ENCODE measurements at places on chromosomes 7 and 10. TPM values are rescaled to one million over a fixed set of nuclear protein-coding genes. Genes with fewer than 3 reads are reported as not detected.

The TMEM184A gene
- 8.6 TPM for total RNA-seq

The HDAC9 gene
- 3.6 TPM for total RNA-seq

The CPEB3 gene
- 2.3 TPM for total RNA-seq

The HPS6 gene
- 15.6 TPM for total RNA-seq

The THAP5 gene
- total RNA-seq = 21.4 TPM

The SORBS1 gene
- 30.7 TPM for total RNA-seq

The PRKCQ gene
- total RNA-seq = 6.1 TPM

DNA sequence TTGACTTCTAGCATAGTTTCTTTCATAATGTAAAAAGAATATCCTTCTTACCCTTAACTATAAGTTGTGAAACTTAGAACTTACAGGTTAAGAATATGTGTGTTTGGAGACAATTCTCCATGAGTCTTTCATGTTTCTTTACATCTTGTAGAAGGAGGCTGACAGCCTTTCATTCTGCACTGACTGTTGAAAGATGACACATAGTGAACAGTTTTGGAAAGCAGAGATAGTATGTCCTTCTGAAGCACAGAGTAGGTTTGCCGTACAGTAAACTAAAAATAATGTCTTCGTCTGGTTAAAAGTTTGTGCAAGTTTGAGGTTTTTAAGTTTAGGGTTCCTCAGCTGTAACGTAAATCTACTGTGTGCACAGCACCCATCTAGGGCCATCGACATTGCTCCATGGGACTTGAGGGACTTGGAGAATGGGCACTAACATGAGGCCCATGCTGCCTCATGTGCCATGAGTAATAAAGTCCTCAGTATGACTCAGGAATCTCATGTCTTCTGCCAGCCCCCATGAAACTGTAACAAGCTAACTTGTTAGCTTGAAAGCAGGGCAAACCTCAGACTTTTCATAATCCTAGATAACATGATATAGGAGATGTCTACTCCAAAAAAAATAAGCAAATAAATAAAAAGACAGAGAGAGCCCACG lies 24.5 kb upstream of the ELAPOR2 start:
- DNase-seq = no peak

DNA sequence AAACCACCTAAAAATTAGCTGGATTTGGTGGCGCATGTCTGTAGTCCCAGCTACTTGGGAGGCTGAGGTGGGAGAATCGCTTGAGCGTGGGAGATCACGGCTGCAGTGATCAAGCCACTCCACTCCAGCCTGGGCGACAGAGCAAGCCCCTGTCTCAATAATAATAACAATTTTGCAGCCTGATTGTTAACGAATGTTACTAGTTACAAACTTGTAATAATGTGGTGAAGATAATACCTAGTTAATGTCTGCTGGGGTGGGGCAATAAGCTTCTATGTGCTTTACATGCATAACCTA lies 1.2 kb upstream of the ATAD1 start:
- no peak for DNase-seq

DNA sequence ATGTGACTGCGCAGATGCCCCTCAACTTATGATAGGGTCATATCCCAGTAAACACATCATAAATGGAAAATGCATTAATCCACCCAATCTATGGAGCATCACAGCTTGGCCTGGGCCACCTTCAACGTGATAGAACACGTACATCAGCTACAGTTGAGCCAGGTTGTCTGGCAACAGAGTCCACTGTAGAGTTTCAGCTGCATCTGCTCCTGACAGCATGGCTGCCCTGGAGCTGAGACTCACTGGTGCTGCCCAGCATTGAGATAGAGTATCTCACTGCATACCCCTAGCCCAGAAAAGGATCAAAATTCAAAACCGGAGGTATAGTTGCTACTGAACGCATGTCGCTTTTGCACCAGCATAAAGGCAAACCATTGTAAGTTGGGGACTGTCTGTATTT lies 437.7 kb upstream of the MKI67 start:
- DNase-seq = no peak

DNA sequence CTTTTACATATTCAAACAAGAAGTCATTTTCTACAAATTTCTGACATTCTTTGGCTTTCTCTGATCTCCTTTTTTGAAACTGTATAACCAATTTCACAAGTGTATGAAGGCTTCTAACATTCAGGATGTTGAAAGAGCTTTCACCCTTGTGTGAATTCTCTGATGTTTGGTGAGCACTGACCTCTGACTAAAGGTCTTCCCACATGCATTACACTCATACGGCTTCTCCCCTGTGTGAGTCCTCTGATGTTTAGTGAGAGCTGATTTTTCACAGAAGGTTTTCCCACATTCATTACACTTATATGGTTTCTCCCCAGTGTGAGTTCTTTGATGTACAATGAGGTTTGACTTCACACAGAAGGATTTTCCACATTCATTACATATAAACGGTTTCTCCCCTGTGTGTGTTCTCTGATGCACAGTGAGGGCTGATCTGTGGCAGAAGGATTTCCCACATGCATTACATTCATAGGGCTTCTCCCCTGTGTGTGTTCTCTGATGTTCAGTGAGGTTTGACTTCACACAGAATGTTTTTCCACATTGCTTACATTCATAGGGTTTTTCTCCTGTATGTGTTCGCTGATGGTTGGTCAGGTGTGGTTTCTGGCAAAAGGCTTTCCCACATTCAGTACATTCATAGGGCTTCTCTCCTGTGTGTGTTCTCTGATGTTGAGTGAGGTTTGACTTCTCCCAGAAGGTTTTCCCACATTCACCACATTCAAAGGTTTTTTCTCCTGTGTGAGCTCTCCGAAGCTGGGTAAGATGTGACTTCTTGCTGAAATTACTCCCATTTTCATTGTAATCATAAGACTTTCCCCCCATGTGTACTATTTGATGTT lies 25.7 kb downstream of the ZNF248 start:
- DNase-seq = no peak

GRCh38 chr10:132939957-132940790 lies 2.2 kb downstream of the CFAP46 start:
- peak; percentile 39 for DNase-seq

- no peak for DNase-seq
Observed at GRCh38 chr7:46493196-46493595, 572.1 kb upstream of the IGFBP3 start.

- no peak for DNase-seq
Observed at GRCh38 chr7:75798770-75799169, 14.8 kb downstream of the CCL24 start.

DNA sequence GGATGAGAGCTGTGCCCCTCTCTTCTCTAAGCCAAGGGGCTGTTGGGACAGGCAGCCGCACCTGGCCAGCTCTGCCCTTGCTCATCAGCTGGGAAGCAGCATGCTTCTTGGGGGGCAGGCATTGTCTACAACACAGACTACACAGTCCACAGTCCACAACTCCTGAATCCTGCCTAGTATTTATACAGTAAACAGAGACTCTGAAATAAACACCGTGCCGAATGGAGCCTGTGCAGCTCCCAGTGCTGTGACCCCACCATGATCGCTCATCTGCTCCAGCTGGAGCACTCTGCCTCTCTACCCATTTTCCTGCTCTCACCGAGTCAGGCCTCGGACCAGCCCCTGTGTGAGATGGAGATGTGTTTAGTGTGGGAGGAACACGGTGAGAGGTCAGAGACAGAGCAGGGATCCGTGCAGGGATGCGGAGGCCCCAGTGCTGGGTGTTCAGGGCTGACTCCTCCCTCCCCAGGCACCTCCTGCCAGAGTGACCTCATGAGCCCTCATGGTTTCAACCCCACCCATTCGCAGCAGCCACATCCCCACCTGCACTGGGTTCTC lies 608.0 kb downstream of the DNAJB6 start:
- DNase-seq = no peak

- no peak for DNase-seq
Observed at GRCh38 chr10:98980353-98980752, 255.3 kb downstream of the HPSE2 start.

DNA sequence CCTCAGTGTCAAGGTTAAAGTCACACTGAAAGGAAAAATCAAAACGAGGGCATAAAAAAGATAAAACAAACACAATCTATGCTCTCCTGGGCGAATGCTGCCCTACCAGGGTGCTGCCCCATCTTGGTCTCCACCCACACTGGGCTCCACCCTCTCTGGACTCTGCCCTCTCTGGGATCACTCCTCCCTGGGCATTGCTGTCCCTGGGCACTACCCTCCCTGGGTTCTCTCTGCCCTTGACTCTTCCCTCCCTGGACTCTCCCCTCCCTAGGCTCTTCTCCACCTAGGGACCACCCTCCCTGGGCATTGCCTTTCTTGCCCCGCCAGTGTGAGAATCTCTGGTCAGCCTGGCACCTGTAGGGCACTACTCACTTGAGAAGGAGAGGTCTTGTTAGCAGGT lies 8.6 kb downstream of the GDF2 start:
- no peak for DNase-seq

DNA sequence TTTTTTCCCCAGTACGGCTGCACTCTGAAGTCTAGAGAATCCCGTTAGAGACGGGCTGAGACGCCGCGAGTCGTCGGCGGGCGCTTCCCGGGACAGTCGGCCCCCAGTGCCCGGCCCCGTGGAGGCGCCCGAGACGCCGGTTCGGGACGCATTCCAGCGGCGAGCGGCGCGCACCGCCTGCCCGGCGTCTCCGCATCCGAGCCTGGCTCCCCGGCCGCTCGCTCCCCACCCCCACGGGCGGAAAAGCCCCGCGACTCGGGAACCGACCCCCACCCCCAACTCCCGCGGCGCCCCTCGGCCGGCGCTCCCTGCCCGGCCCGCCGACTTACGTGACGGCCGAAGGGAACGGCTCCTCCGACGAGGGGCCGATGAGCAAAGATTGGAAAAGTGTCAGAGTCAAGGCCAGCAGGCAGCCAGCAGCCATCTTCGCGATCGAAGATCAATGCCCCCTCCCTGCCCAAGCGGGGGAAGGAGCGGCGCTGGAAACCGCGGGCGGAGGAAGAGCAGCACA lies 486 bp downstream of the CACNA2D1 start:
- peak; percentile 54 for DNase-seq

- DNase-seq = no peak
Observed at GRCh38 chr10:119253433-119254174, 46.2 kb downstream of the GRK5 start.

DNA sequence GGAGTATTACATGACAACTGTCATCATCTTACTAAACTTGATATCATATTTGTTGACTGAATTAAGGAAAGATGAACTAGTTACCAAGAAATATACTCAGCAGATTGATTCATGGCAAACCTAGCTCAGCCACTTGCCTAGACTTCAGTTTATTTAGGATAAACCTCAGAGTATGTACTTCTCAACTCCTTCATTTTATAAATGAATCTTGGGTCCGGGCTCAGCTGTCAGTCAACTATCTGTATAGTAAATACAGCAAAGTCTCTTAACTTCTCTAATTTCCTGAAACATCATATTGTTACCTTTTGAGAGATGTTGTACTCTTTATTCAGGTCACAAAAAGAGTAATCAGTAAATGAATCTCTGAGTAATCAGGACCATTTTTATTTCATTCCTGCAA lies 211.0 kb upstream of the KLF14 start:
- no peak for DNase-seq

- DNase-seq = no peak
Observed at GRCh38 chr10:3774018-3774813, 10.8 kb downstream of the KLF6 start.

GRCh38 chr7:75738604-75738974 lies at the start of gene HIP1:
HIP1 (minus strand) TSS chr7:75738941; CDS start chr7:75738920, 21 bp downstream.
- no peak for DNase-seq

DNA sequence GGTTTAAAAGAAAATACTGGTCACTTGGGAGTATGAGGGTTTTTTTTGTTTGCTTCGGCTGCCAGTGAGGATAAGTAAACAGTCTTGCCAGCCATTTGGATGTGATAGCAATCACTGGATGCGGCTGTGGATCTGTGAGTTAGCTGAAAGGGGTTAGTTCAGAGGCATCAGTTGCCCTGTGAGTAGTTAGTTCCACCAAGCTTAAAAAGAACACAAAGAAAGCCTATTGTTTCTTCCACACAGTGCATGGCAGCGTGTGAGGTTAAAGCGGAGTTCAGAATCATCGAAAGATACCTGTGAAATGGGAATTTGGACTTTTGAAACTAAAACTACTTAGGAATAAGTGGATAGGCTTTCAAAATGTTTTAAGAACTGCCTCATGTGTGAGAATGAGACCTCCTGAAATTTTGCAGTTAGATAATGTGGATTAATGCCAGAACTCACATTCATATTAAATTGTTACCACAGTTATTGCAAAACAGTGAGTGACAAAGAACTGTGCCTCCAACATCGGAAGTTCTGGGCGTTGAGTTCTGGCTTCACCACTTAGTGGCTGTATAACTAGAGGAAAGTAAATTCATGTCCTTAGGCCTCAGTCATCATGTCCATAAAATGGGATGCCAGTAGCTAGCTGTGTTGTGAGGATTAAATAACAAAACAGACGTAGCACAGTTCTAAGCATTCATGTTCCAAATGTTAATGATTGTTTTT lies 31.3 kb downstream of the KIAA1217 start:
- DNase-seq = no peak

DNA sequence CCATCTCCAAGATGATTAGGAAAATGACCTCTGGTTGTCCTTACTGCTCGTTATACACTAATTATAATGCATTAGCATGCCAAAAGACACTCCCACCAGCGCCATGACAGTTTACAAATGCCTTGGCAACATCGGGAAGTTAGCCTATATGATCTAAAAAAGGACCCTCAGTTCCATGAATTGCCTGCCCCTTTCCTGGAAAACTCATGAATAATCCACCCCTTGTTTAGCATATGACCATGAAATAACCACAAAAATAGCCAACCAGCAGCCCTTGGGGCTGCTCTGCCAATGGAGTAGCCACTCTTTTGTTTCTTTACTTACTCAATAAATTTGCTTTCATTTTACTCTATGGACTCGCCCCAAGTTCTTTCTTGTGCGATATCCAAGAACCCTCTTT lies 41.6 kb upstream of the KCNMA1 start:
- DNase-seq = no peak

DNA sequence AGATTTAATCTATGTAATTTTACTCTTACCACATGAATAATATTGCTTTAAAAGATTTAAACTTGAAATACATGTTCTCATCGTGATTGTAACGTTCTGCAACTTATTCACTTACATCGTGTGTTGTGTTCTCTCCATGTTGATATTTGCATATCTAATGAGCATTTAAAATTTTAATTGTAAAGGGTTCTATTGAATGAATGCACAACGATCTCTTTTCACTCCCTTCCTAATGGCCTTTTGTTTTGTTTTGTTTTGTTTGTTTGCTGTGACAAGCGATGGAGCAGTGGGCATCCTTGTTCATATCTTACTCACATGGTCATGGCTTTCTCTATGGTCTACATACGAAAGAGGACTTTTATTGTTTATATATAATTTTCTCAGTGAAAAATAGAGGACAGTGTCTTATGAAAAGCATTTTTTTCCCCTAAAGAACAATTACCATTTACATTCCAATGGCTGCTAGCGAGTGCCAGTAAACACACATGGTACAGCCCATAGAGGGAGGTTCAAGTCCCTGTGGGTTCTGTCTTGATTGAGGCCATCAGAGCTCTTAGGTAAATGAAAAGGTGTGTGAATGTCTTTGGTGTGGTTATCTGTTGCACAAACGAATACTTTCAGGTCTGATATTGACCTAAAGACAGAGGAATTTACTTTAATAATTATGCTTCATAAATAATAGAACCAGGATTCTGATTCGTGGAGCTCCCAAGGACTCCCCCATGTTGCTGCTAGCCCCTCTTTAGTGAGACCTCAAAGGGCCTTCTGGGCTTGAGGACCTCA lies 32.4 kb downstream of the BTBD16 start:
- DNase-seq = no peak
